ENCODE measurements at places on chromosomes 5 and 9.
A peak's percentile ranks its signal among the peaks of the same experiment; 100 is the strongest.

- DNase-seq: no peak
Measured at GRCh38 chr9:18795947-18796671, 236.9 kb downstream of the SAXO1 start.

- DNase-seq: no peak
Measured at GRCh38 chr9:77969083-77969482, 62.5 kb downstream of the GNAQ start.

DNA sequence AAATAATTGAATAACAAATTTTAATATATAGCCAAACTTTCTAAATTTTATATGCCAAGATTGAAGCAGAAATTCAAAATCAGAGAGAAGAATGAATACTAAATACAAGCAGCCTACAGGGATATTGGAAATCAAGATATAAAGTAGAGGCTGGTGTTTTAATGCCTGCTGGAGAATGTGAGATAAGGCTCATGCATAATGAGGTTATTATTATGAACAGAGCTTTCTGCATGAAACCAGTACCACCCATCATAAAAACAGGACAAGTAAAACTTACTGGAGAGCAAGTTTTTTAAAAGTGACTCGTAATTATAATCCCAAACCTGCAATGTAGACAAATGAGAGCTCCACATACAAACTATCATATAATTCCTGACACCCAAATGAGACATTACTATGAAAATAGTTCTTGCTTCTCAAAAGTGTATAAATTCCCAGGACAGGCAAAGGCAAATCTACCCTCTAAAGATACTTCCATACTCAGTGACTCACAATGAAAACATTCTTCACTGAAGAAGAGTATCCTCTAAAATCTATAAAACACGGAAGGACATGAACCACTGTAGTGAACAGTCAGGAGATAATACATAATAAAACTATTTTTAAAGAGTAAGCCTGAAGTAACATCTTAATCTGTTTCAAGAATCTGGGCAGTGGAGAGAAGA is 532.0 kb upstream of the GRAMD2B start:
- DNase-seq: no peak

DNA sequence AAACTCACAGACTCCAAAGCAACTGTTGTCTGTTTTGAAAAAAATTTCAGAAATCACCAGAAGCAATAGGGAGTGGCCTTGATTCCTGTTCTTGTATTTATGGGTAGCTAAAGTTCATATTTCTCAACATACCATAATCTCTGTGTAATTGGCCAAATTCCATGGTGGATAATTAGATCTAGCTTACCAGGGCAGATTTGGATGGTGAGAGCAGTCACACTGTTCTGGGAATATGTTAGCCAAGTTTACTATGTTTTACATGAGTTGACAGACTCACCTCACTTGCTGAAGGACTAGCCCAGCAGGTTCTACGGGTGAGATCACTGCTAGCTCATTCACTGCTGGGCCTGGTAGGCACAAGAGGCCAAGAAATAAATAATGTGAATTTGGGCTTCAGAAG is 32.7 kb upstream of the CDKN2B start:
- no peak for DNase-seq

GRCh38 chr5:179253730-179254129 is 91.5 kb downstream of the ADAMTS2 start:
- no peak for DNase-seq

GRCh38 chr9:129505270-129505902 is 115.5 kb downstream of the C9orf50 start:
- DNase-seq: no peak

DNA sequence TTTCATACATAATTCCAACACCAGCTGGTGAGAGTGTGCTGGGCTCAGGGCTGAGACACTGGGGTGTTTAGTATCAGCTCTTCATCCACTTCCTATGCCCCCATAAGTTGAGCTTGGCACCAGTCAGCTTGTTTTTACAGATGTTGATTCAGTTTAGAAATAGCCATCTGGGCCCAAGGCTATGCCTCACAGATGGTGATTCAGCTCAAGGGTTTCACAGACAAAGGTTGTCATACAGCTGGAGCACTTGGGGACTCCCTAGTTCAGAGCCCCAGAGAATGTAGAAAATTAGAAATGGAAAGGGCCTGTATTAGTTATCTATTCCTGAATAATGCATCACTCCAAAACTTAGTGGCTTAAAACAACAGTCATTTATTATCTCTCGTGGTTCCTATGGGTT is 10.3 kb upstream of the CRHBP start:
- no peak for DNase-seq

- peak; percentile 48 for DNase-seq
Measured at GRCh38 chr9:112174965-112175795, at the start of gene SUSD1. TSS of gene SUSD1 (minus strand) at chr9:112175297. CDS start at chr9:112175235, 62 bp downstream.

DNA sequence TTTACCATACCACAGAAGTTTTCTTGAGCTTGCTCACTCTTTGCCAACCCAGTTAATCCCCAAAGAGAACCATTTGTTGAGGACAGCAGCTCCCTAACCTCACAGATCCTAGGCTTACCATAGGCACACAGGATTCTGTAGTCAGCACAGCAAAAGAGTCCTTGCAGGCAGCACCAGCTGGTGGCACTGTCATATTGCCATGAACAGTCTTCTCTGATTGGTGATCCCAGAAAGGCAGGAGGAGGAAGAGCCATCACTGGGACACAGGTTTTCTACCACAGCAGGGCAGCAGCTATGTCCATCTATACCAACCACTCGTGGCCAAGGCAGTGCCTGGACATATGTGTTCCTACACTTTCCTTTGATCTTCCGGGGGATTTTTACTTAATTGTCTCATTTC is 297.1 kb upstream of the CD180 start:
- DNase-seq: no peak

DNA sequence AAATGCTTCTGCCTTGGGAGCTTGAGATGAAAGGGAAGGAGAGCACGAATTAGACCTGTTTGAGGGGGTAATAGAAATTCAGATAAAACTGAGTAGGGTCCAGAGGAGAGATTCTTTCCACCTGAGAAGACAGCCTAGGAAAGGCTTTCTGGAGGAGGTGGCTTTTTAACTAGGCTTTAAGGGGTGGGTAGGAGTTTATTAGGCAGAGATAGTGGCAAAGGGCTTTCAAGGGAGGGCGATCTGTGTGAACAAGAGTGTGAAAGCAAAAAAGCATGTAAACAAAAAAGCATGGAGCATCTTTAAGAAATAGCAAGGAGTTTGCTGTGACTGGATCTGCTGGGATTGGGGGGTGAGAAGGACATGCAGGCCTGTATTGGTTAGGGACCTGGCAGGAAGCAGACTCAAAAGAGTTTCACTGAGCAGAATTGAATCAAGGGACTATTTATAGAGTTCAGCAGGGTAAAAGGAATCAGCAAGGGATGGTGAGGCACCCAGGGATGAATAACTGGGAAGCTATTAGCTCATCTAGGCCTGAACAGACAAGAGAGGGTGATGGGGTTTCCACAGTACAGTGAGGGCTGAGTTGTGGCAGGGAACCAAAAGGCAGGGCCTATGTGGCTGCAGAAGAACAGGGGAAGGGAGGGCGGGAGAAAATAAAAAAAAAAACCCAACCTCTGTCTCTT is 18.8 kb downstream of the SLC1A1 start:
- DNase-seq: no peak

DNA sequence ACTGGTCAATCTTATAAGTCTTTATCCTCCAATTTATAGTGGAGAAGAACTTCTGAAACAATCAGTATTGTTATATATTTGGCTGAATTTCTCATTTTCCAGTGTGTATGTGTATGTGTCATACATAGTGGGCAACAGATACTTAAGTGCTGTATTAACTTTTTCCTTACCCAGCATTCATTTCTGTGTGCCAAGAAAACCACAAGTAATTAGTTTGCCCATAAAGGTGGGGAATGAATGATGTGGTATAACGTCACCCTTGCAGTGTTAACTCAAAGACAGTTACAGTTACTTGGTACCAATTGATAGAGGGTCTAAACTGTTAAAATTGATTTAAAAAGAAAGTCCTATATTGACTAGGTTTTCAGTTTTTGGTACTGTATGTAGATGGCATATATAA is 2.0 kb downstream of the OGN start:
- DNase-seq: no peak

DNA sequence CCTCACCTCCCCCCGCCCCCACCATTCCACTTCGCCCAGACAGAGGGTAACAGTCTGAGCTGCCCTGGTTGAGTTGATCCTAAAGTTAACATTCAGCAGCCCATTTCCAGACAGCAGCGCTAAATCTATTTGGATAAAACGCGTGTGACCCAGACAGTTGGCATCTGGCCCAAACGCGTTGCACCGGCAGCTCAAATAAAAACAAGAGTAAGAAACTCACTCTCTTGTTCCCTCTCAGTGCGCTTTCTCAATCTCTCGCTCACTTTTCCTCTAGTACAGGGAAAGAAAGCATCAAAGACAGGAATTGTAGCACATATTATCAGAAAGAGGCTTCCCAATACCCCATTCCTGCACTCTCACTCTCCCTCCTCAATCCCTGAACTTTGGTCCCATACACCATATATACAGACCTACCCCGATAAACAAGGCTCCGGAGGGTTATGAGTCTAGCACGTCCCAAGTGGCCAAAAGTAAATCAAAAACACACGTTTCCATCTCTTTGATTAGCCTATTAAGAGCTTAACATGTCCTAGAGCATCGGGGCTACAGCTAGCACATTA is 1.3 kb downstream of the ADAMTS6 start:
- peak; percentile 34 for DNase-seq

DNA sequence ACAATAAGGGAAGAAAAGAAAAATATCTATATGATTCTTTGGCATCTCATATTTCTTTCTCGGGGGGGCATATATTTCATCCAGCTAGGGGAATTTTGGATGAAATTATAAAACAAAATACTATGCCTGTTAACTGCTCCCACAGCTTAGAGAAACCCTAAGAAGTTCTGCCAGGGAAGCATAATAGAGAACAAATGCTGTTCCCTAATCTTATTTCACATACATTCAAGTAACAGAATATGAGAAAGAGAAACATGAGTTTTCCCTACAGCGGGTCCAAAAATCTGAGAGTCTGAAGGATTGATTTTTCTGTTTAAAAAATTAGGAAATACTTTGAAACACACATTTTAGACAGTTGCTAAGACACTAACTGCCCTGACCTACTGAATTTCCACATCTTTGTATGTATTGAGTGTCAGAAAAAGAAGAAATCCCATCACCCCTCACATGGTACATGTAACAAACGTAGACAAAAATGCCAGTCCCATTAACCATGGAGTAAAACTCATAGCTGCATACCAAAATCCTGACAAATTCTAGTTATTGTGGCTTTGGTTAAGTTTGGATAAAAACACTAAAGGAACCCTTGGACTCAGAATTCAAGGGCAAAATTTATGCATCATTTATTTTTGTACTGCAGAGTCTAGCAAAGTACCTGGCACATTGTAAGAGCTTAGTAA is 620.2 kb upstream of the DMAC1 start:
- no peak for DNase-seq

DNA sequence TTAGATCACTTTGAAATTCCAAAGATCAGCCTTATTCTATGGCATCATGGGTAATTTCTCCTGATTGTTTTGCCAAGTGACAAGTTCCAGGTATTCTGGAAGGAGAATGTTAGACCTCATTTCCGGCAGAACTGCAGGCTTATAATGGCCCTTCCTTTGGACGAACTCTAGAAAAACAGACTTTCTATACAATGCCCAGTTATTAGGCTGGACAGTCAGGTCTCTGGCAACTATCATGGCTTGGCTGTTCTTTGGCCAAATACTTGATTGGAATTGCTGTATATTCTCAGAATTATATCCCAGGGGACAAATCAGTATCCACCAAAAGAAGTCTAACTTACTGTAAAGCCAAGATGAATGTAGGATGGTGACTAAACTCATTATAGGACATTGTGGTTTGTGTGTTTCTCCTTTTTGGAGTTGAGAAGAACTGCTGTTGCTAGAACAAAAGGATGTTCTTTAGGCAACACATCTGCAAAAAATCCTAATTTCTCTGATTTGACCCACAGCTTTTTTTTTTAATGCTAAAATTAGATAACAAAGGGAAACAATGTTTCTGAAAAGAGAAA is 69.0 kb downstream of the ADAMTSL1 start:
- DNase-seq: no peak

DNA sequence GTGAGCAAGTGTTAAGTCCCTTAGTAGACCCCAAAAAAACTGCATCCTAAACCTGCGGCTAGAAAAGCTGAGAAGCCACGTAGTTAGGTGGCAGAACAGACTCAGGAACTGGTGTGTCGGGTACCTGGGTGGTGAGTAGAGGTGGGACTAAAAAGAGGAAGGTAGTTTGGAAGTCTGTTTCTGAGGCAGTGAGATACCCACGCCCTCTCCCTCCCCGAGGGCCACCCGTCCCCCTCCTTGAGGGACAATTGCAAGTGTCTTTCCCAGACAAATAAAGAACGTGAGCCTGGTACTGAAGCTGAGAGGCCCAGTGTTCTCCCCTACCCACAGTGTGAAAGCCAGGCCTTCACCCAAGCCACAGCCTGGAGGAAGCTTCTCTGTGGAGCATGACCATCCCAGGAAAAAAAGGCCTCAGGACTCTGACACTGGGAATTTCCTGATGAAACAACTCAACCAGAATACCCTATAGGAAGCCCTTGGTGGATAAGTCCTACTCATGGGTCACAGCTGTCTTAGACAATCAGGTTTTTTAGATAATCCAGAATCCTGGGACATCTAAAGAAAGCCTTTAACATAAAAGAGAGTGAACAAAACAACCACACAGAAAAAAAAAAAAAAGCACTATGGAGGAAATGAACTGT is 7.0 kb upstream of the CD74 start:
- DNase-seq: no peak

DNA sequence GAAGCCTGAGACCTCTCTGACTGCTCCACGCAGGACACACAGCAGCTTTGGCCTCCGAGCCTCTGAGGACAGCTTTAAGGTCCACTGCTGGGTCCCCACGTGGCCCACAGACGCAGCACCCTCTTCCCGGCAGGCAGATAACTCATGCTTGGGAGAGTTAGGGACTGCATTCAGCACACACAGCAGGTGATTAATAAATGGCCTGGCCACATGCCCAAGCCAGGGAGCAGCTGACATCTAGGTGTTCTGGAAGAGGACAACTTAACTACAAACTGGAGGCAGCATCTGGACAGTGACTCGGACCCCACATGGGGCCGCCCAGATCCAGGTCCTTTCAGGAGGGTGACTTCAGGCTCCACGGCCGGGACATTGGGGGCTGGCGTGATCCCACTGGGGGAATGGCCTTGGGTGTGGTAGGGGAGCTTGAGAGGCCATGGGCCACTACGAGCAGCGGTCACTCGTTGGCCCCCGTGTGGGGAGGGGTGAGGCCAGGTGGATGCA is 11.3 kb downstream of the NINJ1 start:
- no peak for DNase-seq

- DNase-seq: no peak
Measured at GRCh38 chr9:89219637-89220036, 41.0 kb upstream of the SHC3 start.

- DNase-seq: no peak
Measured at GRCh38 chr9:92764381-92764987, at the start of gene BICD2. TSS of gene BICD2 (minus strand) at chr9:92764833. CDS start at chr9:92764744, 89 bp downstream.

DNA sequence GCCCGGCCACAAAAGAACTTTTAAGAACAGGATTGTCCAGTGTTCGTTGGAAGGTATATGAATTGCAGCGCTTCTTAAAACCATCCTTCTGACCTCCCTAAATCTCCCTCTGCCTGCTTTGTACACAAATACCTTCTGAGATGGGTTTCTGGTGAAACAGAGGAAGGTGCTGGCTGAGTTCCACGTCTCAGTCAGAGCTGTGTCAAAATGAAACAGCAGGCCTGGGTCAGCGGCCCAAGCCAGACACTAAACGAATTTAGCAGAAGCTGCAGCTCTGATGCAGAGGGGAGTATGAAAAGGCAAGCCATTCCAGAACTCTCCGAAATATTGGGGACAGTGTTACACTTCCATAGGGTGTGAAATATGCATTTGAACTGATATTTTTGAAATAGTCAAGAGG is 37.8 kb upstream of the CRB2 start:
- DNase-seq: no peak

- no peak for DNase-seq
Measured at GRCh38 chr5:173771121-173771724, 116.9 kb upstream of the CPEB4 start.

- DNase-seq: no peak
Measured at GRCh38 chr9:78533500-78533899, 236.6 kb downstream of the PSAT1 start.

Data from CD4-positive, alpha-beta T cell treated with Interleukin-12 subunit alpha and Interleukin-12 subunit beta, for 1 hour (primary cell).